NCI-H69 (cell line): ENCODE measurements at places on chromosomes 12 and 14.

GRCh38 chr14:102857444-102857843 lies 65.0 kb upstream of the AMN start:
- no peak for DNase-seq

- peak; percentile 65 for DNase-seq
Measured at GRCh38 chr12:84913129-84913515, 523 bp upstream of the SLC6A15 start.

DNA sequence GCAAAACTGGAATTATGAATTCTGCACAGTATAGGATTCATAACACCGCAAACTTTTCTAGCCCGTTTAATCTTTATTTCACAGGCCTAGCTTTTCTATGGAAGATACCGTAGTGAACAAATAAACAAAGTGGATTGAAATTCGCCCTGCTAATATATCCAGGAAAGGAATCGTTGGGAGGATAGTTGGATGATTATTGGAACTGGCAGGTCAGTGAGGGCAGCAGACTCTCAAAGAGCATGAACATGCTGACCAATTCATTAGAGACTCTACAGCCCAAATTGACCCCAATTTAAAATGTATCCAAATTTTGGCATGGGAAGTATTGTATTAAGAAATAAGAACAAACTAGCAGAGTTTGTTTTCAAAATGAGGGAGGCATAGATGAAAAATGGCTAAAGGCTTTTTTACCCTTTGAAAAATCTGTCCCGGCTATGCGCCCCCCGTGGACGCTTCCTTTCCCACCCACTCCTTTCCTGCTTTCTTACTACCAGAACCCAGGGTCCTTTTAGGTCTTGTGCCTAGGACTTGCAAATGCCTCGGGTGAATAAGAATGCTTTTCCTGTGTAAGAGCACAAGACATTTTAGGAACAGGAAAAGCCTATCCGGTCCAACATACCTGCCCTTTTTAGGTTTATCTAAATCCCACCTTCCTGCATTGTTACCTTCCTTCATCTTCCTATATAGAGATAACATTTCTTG lies 84.6 kb upstream of the PTPRB start:
- DNase-seq, result no peak

- DNase-seq, result no peak
Measured at GRCh38 chr12:1830981-1831963, 10.9 kb downstream of the LRTM2 start.

DNA sequence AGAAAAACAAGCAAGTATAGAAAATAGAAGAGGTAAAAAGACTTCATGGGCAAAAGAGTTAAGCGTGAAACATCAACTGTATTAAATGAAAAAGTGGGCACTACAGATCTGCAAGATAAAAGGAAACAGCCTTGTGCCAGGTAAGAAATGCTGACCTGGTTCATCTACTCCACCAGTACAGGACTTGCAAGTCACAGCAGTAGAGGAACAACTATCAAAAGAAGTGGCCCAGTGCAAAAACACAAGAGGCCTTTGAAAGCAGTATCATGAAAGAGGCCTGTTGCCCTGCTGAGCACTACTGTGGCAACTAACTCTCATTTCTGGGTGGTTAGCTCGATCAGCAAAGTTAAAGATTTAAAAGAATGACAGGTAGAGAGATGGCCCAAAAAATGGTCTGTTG lies 10.5 kb downstream of the DHRS7 start:
- no peak for DNase-seq
